ENCODE measurements at places on chromosomes 5 and 9.

GRCh38 chr5:87048156-87048555 is 219.5 kb upstream of the RASA1 start:
- DNase-seq = no peak

DNA sequence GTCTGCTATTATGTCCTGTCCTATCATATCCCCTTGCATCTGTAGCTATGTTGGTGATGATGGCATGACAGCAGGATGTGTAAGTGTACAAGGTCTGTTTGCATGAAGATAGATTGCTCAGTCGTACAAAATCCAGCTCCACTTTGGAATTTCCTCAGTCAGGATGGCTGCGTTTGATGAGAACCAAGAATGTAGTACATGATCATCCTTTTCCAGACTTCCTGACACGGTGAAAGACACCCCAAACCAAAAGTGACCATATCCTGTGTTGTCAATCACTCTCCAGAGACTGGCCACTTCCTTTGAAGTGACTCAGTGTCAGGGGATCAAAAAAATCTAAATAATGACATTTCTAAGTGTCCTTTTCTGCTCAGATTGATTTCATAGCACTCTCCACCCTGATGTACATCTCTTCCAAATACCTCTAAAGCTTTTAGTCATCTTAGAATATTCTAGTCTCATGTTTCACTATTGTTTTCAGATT is 213.4 kb downstream of the PLK2 start:
- no peak for DNase-seq

- no peak for DNase-seq
Measured at GRCh38 chr5:147388184-147389108, 121.4 kb downstream of the DPYSL3 start.

- peak; percentile 13 for DNase-seq
Measured at GRCh38 chr9:86406366-86406765, 52.2 kb upstream of the TUT7 start.

- no peak for DNase-seq
Measured at GRCh38 chr5:140150201-140150600, 24.5 kb downstream of the IGIP start.

GRCh38 chr5:20469390-20469789 is 481.4 kb upstream of the CDH18 start:
- DNase-seq = no peak

- no peak for DNase-seq
Measured at GRCh38 chr5:176723440-176723839, 76.2 kb downstream of the TSPAN17 start.

DNA sequence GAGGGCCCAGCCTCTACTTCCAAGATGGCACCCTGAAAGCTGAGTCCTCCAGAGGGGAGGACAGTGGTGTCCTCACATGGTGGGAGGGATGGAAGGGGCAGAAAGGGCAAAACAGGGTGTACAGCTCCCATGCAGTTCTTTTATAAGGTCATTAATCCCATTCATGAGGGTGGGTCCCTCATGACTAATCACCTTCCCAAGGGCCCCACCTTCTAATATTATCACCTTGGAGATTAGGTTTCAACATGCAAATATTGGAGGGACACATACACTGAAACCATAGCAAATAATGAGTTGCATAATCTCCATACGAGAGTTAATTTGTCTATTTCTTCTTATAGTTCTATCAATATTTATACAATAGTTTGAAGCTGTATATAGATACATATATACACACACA is 5.8 kb upstream of the ZBTB43 start:
- DNase-seq = no peak

DNA sequence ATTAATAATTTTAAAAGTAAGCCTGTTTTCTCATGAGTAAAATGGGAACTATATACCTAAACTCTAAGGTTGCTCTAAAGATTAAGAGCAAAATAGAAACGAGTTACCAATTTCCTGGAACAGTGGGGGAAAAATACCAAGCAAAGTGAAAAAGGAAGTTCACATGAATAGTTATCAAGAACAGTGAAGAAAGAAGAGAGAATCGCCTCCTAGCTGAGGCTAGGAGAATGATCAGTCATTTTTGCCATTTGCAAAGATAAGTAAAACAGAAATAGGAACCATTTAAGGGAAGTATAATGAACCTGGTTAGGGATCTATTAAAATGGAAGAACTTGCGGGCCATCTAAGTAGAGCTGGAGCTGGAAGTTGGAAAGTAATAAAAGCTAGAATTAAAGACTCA is 50.7 kb downstream of the P4HA2 start:
- no peak for DNase-seq

DNA sequence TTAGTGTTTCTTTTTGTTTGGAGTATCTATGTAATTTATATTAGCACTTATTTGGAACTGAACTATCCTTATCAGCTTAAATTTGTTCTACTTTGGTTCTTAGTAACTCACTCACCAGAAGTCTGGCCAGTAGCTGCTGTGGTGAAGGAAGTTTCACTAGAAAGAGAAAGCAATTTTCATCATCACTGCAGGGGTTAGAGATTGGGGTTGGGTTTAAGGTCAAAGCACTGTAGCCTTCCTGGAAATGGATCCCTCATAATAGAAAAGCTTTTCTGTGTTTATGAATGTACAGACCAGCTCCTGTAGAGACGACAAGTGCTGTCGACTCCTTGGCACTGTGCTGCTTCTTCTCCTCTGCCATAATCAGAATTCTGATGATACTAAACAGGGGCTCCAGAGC is 22.2 kb downstream of the MROH2B start:
- DNase-seq = no peak

DNA sequence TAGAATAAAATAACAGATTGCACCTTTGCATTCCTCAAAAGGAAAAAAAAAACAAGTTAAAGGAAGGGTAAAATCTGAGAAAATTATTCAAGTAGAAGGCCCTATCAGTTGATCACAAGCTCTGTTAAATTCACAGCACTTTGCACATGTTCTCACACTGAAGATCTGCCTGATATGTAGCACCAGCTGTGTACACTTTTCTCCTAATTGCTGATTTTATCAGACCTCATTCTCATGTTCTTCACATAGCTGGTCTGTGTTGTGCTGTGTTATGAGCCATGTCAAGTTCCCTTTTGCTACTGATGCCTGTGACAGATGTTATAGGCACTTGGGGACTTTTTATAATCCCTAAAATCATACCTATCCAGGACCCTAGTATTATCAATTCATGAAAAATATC is 390.4 kb upstream of the PRR16 start:
- DNase-seq = no peak

- no peak for DNase-seq
Measured at GRCh38 chr9:94870793-94871558, 144.5 kb downstream of the AOPEP start.

- no peak for DNase-seq
Measured at GRCh38 chr9:136117916-136118319, 757 bp downstream of the TMEM250 start.

GRCh38 chr5:115586525-115587146 is 15.6 kb downstream of the TICAM2 start:
- no peak for DNase-seq

- no peak for DNase-seq
Measured at GRCh38 chr9:98373609-98374008, 118.2 kb upstream of the TBC1D2 start.

GRCh38 chr9:91766315-91767069 is 183.5 kb downstream of the ROR2 start:
- peak; percentile 58 for DNase-seq

DNA sequence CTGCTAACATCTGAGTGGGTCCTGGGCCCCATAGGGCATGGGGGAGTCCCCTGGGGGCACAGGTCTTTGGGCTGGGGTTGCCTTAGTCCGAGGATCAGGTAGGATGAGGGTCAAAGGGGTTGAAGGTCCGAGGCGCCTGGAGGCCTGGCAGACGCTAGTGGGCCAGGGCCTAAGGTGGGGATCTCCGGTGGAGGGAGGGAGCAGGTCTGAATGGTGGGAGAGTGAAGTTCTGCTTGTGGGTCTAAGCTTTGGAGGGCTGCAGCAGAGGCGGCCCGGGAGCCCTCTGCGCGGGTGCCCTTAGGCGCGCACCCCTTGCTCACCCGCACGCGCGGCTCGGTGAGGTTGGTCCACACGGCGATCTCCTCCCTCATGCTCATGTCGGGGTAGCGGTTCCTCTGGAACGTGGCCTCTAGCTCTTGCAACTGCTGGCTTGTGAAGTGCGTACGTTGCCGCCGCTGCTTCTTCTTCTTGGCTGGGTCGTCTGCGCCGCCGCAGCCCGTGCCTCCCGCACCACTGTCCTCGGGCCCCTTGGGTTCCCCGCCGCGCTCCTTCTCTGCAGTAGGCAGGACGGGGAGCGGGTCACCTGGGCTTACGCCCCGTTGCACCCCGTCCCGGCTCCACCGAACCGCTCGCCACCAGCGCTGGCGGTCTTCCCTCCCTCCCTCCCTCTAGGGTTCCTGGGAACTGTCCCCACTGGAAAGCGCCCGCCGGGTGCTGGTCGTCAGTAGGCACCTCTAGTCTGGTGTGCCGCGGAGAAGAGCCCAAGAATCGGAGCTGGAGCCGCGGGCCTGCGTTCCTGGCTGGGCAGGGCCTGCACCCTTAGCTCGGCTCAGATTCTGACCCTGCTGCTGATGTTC is 2.8 kb downstream of the PITX1 start:
- DNase-seq = no peak

GRCh38 chr9:76004526-76004925 is 114.1 kb downstream of the PCSK5 start:
- DNase-seq = no peak

GRCh38 chr5:67033880-67034651 is 162.5 kb downstream of the CD180 start:
- DNase-seq = no peak

- DNase-seq = no peak
Measured at GRCh38 chr5:132022737-132023136, 11.3 kb upstream of the ACSL6 start.

DNA sequence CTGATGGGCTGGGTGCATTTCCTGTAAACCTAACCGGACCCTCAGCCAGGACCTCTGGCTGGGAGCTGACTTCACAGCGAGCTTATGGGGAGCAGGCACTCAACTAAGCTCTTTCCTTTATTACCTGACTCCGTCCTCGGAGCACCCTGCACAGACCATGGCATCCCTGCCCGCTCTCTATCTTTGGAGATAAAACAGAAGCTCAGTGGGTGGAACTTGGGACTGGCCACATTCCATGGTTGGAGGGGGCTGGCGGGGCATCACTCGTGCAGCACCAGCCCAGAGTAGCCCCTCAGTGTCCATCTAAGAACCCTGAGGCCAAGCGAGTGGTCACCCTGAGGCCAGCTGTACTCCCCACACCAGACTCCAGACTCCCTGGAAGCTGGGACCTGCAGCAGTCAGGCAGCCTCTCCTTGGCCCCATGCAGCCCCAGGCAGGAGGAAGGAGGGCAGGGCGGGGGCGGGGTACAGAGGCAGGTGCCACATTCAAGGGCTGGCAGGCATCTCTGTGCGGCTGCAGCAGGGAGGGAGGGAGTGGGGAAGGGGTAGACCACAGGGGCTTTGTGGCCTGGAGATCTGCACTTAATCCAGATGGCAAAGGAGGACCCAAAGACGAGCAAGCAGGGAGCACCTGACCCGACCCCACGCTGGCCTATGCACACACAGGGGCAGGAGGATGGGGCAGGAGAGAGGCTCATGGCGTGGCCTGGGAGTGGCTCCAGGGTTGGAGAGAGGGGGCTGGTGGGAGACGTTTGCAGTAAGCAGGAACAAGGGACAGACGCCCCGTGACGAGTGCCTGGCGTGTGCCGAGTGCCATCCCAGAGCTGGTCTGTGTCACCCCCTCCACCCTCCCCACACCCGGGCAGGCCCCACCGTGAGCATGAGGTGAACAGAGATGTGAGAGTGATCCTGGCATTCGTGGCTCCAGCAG is 26.1 kb downstream of the GLT6D1 start:
- DNase-seq = no peak

- DNase-seq = no peak
Measured at GRCh38 chr5:43096916-43097315, 23.8 kb upstream of the ZNF131 start.

- no peak for DNase-seq
Measured at GRCh38 chr5:26945901-26946300, 92.5 kb downstream of the CDH9 start.

DNA sequence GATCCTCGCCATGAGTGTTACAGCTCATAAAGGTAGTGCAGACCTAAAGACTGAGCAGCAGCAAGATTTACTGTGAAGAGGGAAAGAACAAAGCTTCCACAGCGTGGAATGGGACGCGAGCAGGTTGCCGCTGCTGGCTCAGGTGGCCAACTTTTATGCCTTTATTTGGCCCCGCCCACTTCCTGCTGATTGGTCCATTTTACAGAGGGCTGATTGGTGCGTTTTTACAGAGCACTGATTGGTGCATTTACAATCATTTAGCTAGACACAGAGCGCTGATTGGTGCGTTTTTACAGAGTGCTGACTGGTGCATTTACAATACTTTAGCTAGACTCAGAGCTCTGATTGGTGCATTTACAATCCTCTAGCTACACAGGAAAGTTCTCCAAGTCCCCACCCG is 13.9 kb downstream of the PLK2 start:
- DNase-seq = no peak

DNA sequence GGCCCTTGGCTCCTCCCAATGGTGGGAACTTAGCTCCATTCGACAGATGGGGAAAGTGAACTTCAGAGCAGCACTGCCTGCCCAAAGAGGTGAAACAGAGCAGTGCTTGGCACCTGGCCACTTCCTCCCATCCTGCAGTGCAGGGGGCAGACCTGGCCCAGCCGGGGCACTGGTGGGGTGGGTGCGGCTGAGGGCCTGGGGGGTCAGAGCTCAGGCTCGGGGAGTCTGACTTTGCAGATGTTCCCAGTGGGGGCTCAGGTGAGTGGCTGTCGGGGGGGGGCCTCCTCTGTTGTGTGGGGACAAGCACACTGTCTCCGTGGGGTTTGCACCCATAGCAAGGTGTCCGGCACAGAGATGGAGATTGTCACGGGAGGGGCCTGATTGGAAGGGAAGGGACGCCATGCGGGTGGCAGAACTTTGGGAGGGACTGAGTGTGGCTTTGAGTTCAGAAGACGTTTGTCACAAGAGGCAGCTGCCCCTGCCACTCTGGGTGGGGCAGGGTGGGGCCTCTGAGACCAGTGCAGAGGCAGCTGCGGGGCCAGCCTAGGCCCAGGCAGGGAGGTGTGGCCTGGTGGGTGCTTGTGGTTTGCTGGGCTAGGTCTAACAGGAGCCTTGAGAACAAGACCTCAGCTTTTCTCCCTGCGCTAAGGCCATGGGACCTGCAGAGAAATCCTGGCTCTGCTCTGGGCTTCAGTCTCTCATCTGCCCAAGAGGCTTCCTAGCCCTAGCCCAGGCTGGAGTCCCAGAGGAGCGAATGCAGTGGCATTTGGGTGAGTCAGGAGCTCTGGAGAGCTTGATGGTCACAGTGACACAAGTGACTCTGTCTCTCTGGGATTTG is 2.5 kb downstream of the MYMK start:
- DNase-seq = no peak

GRCh38 chr9:83422527-83422926 is 115.7 kb downstream of the FRMD3 start:
- DNase-seq = no peak

GRCh38 chr9:136429683-136430491 is 9.8 kb downstream of the INPP5E start:
- DNase-seq = no peak

All from fibroblast of skin of left biceps (primary cell).